ENCODE measurements at places on chromosomes 4 and X. TPM values are rescaled to one million over a fixed set of nuclear protein-coding genes. Genes with fewer than 3 reads are reported as not detected.

SMR3B gene
- total RNA-seq = not detected

CACNA1F gene
- 0.19 TPM for total RNA-seq

USP17L19 gene
- total RNA-seq = not detected

TCP11X2 gene
- 4.7 TPM for total RNA-seq

TCEAL6 gene
- total RNA-seq = not detected

ASB9 gene
- total RNA-seq = 1.6 TPM

MAPK10 gene
- total RNA-seq = 21.4 TPM

ZAR1 gene
- not detected for total RNA-seq

MAGEA1 gene
- not detected for total RNA-seq

GAGE12H gene
- total RNA-seq = not detected

Data from progenitor cell of endocrine pancreas (in vitro differentiated cells).